ENCODE measurements at places on chromosomes 7 and 10.

DNA sequence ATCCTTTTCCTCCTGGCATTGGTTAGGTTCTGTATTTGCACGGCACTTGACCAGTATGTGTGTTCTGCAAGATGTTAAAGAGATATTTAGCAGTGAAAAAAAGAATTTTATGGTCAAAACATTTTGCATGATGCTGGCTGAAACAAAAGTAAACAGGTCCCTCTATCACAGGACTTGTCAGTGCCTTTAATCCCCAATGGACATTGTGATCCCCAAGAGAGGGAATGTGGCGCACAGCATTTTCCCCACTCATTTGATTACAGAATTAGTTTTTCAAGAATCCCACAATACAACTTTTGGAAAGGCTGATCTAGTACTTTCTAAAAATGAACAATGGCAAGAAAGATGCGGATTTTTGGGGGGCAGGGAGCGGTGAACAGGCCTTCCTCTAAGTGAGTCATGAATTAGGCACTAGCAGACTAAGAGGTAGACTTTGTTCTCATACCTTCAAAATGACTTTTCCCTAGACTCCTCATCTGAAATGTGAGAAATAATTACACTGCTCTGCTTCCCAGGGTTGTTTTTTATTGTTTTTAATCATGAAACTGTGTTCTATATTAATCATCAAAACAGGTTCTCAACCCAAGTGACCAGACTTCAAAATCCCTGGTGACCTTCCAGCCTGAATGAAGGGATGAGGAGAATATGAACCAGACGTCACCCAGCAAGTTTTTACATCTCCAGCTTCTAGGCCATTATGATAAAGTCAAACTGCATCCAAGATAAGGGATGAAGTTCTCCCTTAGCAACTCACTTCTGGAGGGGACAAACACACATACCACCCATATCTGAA lies 8.6 kb downstream of the FBXW4 start:
- DNase-seq = no peak

DNA sequence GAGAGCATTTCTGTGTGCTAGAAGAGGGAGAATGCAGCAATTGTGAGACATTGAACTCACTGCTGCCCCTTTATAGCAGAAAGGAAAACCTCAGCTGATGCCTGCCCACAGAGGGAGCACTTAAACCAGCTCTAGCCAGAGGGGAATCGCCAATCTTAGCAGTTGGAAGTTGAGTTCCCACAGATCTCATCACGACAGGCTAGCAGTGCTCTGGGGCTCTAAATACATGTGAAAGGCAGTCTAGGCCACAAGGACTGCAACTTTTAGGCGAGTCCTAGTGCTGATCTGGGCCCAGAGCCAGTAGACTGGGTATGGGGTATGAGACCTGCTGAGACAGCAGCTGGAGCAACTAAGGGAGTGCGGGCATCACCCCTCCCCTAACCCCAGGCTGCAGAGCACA lies 25.2 kb upstream of the PRR15 start:
- no peak for DNase-seq

GRCh38 chr10:54368984-54369383 lies 432.0 kb downstream of the PCDH15 start:
- DNase-seq = no peak

GRCh38 chr7:92696584-92696983 lies 106.4 kb upstream of the FAM133B start:
- DNase-seq = no peak

GRCh38 chr7:122790591-122790990 lies 87.9 kb upstream of the RNF148 start:
- DNase-seq = no peak

Measured in central memory CD4-positive, alpha-beta T cell (primary cell).